ENCODE measurements at places on chromosomes 4 and X.
A peak's percentile ranks its signal among the peaks of the same experiment; 100 is the strongest.

- peak; percentile 62 for DNase-seq
Observed at GRCh38 chr4:78551420-78552351, at the start of gene ANXA3. Gene ANXA3, plus strand, starts transcription at chr4:78551770. Its CDS starts 2,704 bp downstream, at chr4:78554474.

- DNase-seq, result no peak
Observed at GRCh38 chr4:119087656-119088055, 48.0 kb upstream of the MYOZ2 start.

DNA sequence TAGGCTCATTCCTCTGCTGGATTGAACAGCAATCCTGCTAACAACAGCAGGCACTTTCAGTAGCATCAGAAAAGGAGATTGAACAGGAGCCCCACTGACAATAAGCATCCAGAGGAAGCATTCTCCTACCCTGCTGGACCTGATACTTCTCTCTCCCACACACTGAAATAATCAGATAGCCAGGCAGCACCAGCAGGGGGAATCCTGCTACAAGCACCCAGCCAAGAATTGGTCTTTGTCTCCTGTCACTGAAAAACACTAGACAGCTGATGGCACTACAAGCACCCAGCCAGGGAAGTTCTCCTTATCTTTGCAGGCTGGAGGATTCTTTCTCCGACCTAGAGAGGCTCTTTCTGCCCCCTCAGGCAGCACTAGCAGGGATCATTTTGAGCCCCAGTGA, 444.3 kb upstream of the GRIA3 start:
- DNase-seq, result no peak

DNA sequence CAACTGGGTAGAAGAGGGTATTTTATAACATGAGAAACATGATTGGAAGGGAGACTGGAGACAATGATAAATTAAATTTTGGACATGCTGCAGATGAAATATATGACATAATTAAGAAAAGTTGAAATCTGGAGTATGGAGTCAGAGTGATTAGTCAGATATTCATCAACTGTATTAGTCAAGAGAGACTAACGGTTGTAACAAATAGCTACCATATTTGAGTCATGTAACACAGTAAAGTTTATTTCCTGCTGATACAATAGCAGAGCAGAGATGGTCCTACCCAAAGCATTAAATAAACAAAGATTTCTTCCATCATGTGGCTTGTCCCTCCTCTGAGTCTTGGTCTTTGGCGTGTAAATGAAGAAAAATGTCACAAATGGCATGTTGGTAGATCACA, 321.3 kb downstream of the GALNTL6 start:
- DNase-seq, result no peak

- no peak for DNase-seq
Observed at GRCh38 chrX:103565197-103565596, 20.1 kb upstream of the TCEAL4 start.

GRCh38 chr4:89069481-89069880, 12.5 kb upstream of the FAM13A start:
- DNase-seq, result no peak

GRCh38 chrX:84047339-84047738, 140.7 kb downstream of the RPS6KA6 start:
- no peak for DNase-seq

DNA sequence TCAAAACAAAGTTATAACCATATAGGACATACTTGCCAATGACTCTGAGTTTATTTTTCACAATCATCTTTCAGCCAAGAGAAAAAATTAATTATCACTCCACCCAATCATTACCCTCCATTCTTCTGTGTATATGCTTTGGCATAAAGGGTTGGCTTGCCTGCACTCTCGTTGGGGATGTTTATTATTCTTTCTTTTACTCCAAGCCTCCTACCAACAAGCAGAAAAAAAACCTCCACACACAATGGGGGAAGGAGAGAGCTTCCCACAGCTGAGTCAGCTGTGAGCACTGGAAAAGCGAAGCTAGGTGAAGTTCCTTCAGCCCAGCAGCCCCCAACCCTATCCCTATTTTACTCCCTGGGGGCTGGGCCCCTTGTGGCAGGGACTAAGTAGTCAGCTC, 1.5 kb downstream of the OPHN1 start:
- DNase-seq, result peak; percentile 61

DNA sequence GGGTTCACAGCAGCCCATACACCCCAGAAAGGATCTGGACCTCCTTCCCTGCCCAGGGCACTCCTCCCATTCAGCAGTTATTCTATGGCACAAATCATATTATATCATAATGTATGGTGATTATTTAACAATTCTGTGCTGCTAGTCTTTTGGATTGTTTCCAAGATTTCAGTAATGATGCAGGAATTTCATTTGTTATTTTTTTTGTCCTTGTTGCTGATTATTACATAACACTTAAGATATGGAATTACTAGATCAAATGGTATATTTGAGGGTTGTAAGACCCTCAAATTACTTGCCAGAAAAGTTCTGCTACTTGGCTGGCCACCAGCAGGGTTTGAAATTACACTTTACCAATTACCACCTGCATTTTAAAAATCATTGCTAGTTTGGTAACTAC, 36.4 kb downstream of the QDPR start:
- DNase-seq, result no peak

DNA sequence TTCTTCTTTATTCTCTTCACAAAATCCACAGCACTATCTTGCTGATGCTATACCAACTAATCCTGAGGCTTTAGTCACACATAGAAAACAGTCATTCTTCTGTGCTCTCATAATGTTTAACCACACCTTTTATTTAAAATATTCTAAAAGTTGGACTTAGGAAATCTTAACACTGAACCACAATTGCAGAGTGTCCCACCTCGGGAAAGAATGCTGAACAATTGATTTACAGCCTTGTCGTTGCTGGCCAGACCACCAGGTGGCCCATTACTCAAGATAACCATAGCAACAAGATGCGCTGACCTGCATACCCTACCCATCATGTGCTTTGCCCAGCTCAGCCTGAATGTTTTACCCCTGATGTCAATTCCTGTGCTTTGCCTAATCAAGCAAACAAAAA, 100.8 kb downstream of the ARSJ start:
- DNase-seq, result peak; percentile 31

DNA sequence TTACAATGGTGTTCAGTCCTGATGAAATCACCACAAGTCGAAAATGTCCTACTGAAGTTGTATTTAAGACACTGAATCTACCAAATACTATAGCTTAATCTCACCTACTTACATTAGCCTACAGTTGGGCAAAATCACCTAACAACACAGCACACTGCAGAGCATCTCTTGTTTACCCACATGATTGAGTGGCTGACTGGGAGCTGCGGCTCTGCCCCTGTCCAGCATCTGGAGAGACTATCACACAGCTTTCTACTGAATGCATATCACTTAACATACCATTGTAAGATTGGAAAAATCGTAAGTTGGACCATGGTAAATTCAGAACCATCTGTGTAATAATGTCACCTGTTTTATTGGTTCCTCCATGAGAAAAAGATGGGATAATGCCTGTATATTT, 1083.2 kb upstream of the PCDH7 start:
- no peak for DNase-seq

DNA sequence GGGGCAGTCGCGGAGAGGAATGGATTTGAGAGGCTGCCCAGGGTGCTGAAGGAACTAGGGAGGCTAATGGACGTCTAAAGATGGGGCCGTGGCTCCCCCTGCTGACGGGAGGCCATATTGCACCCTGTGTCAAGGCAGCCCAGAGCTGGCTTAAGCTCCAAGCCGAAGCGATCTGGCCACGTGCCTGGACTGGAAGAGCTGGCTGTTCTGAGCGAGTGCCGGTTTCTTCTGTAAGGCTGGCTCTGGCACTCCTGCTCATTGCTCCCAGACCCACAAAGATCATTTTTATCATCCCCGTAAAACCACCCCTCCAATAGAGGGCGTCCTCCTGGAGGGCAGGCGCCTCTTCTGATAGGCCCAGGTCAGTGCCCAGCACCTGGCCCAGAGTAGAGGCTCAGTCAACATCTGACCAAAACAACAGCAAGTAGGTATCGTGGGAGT, 5.6 kb downstream of the PNCK start:
- DNase-seq, result peak; percentile 22

GRCh38 chrX:71504346-71504745, 28.6 kb upstream of the OGT start:
- no peak for DNase-seq

- peak; percentile 82 for DNase-seq
Observed at GRCh38 chr4:77921701-77922100, 59.1 kb downstream of the MRPL1 start.

DNA sequence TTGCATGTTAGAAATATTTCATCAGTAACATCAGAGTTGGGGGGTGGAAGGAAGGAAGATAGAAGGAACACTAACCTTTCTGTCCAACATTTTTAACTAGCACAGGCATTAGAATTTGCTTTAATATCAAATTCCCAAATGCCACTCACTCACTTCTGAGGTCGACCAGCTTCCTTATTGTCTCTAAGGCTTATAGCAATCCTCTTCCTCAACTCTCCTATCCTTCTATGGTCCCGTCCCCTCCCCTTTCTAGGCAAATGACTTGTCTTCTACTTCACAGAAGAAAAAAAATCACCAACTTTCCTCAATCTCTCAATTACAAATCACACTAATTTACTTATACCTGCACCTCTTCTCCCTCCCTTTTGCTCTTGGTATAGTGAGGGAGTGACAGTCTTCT, 100.8 kb downstream of the ZAR1 start:
- no peak for DNase-seq

DNA sequence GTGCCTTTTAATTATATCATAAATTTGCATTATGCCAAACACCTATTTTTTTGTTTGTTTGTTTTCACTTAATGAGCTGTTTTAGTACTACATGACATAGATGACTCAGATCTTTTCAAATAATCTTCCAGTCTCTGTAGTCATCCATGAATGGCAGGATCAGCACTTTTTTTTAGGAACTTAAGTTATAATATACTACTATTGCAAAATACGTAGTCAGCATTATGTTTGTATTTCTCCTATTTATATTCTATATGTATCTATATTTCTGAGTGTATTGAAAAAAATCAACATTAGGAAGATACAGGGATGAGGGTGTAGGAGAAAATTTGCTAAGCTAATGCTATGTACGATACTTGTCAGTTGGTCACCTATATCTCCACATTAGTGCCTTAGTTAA, 773.1 kb upstream of the AGA start:
- DNase-seq, result no peak

DNA sequence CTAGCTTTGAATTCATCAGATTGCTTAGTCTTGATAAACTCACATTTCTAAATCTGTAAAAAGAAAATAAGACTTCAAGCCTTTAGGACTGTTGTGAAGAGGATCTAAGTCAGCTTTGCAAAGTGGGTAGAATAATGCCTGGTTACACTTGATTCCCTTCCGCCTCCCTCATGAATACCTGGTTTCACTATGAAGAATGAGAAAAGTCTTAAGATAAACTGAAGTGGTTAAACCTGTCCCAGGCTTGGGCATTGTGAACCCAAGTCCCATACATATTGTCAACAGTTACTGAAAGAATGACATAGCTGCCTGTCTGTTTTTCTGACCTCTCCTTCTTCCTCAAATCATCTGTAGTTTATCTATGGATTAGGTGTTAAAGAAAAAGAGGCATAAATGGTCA, 16.7 kb upstream of the GBA3 start:
- DNase-seq, result no peak

DNA sequence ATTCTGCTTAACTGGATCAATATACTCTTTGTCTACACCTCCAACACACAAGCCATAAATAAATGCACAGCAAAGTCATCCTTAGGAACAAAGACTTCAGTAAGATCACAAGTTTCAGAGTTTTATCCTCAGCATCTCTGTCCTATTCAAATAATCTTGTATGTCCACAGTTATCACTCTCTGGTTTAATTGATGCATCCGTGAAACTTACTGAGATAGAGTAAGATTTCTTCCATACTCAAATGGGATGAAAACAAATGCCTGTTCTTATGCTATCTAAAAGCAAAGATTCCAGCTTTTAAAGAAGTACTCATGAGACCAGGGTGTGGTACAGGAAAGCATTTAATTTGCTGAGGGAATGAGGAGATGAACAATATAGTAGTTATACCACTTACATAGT, 184.6 kb upstream of the SLC7A11 start:
- no peak for DNase-seq

- no peak for DNase-seq
Observed at GRCh38 chr4:86250006-86250405, 109.8 kb downstream of the MAPK10 start.

GRCh38 chrX:48938721-48939425, 18.5 kb downstream of the OTUD5 start:
- no peak for DNase-seq

DNA sequence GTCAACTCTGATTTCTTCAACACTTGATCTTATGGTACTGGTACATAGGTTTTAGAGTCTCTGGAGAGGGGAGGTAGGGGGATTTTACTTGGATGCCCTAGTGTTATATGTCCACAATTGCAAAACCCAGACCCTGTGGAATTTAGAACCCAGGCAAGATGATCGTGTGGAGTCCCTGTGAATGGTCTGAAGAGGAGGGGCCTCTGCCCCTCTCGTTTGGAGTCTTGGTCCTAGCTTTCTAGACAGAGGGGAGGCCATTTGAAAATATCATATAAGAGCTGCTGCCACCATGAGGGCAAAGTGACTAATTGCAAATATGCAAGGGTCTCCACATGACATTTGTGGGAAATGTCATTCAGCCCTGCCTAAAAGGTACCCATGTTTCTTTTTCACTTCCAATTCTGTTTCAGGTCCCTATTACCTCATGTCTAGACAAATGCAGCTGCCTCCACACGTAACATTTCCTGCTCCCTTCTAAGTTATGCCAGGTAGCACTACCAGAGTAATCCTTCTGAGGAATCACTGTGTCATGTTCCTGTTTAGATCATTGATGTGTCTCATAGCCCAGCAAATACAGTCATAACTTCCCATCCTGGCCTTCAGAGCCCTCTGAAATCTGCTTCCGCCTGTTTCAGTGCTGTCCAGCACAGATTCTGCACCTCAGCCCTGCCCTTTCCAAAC, 126.8 kb downstream of the KLHL8 start:
- DNase-seq, result no peak

DNA sequence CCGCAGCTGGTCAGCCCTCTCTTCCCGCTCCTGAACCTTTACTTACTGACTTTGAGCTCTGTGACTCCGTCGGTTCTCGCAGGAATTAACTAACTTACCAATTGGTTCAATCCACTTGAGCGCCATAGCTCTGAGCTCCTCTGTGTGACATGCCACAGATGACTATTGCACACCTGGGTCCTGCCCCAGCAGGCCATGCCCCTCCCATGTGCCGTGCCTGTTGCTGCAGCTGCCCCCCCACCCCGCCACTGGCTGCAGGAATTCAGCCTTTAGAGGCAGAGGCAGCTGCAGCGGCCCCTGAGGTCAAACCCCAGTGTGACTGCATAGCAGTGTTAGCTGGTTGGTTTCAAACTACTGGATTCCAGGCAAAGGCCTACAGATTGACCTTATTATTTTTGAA, 70.6 kb downstream of the MTMR1 start:
- DNase-seq, result no peak

DNA sequence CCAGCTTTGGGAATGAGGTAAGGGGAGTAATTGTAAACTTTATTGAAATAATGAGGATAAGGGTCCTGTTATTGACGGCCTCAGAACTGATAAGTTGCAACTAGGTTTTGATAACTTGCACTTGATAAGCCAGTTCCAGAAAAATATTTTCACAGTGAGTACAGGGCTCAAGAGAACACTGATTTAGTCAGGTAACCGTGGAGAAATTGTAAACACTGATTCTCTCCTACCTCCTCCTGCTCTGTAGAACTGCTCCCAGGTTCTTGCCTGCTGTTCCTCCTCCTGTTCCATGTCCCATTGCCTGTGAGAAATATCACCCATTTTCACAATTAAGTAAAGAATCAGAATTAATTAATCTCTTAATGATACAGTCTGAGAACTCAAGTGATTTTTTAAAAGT, 55.0 kb upstream of the CXXC4 start:
- no peak for DNase-seq
